ELR (cell line): ENCODE measurements at places on chromosomes 5 and 9.

- DNase-seq, result no peak
These were observed 2217.4 kb upstream of the WWC1 start for GRCh38 chr5:166073901-166074581.

DNA sequence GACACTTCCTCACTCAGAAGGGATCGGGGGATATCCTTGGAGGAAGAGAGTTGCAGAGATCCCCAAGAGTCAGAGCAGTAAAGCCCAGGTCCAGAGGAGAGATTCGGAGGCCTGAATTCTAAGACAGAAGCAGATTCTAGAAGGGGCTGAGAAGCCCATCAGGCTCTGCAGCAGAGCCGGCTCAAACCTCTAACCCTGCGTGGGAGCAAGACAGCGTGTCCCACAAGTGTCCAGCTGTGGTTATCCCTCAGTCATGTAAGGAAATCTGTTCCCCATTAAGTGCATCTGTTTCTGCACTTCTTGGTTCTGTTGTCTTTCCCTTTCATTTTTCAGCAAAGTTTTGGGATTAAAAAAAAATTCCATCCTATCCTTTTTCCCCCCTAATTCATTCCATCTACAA is 4.8 kb upstream of the DIAPH1 start:
- no peak for DNase-seq

GRCh38 chr5:57844410-57844809 is 361.8 kb upstream of the ACTBL2 start:
- DNase-seq, result no peak

DNA sequence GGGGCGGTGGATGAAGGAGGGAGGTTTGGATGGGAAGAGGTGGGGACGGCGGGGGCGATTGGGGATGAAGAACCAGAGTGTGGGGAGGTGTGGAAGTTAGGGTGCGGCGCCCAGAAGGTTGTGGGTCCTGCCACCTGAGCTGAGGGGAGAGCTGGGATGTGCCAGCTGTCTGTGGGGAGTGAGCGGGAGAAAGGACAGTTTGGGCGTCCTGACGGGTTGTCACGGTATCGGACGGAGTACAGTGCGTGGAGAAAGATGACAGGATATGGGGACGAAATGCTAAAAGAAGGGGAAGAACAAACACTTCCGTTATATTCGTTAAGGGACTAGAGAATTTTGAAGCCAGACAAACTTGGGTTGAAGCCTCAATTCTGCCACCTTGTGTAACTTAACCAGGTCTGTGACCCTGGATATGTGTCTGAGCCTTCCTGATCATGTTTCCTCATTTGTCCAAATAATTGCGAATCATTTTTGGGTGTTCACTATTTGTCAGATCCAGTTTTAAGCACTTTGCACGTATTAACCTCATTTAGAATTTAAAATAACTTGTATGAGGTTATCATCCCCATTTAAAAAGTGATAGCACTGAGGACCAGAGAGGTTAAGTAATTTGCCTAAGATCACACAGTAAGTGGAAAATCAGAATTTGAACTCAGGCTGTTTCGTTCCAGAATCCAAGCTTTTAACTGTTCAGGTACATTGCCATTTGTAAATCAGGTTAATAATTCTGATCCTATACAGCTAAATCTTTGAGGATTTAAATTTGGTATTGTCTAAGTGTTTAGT is 689 bp downstream of the CNTRL start:
- no peak for DNase-seq

- DNase-seq, result no peak
These were observed 69.8 kb upstream of the RASEF start for GRCh38 chr9:83132768-83133167.

- DNase-seq, result no peak
These were observed 22.6 kb upstream of the PTGES start for GRCh38 chr9:129775448-129775798.
